ENCODE measurements at places on chromosomes 2 and 18.
A peak's percentile ranks its signal among the peaks of the same experiment; 100 is the strongest.

GRCh38 chr2:217471319-217471718 is 531.5 kb downstream of the TNS1 start:
- DNase-seq: no peak

DNA sequence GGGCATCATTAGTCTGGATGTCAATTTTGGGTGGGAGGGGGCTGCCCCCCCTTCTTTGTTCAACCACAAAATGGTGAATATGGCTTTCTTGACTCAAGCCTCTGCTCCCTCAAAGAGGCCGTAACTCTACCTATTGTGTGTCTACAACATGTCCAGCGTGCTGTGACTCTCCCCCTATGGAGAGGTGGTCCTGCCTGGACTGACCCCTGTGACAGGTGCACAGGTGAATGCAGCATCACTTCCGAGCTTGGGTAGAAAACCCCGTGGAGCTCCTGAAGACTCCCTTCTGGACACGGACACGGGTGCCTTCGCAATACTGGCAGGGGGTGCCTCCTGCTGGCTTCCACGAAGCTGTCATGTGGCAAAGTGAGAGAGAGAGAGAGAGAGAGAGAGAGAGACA is 397.8 kb downstream of the GALR1 start:
- no peak for DNase-seq

- peak; percentile 16 for DNase-seq
Measured at GRCh38 chr18:5238371-5238976, 41.4 kb upstream of the AKAIN1 start.

- no peak for DNase-seq
Measured at GRCh38 chr18:43876286-43876685, 599.0 kb upstream of the SYT4 start.

DNA sequence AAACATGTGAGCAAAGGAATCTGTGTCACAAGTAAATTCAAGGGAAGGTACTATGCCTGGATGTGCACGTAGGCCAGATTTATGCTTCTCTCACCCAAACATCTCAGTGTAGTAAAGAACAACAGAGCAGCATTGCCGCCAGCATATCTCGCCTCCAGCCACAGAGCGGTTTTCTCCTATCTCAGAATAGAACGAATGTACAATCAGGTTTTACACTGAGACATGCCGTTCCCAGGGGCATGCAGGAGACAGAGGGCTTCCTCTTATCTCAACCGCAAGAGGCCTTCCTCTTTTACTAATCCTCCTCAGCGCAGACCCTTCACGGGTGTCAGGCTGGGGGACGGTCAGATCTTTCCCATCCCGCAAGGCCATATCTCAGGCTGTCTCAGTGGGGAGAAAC is 175.3 kb downstream of the RPIA start:
- DNase-seq: no peak

DNA sequence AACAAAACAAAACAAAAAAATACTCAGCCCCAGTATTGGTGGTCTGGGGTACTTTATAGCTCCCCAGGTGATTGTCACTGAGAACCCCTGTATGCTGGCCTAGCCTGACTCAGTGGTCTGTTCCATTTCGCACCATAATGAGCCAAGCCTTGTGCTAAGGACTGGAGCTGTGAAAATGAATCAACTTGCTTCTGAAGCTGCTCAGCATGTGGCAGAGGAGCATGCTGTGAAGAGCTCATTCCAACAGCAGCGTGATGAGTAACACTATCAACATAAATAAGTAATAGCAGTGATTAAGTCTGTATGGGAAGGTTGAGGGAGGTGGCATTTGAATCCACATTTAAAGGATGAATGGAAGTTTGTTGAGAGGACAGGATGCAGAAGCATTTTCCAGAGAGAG is 67.2 kb upstream of the ATL2 start:
- DNase-seq: no peak

GRCh38 chr2:98868548-98869271 is 67.3 kb downstream of the CRACDL start:
- no peak for DNase-seq

- no peak for DNase-seq
Measured at GRCh38 chr18:3360211-3360610, 89.8 kb upstream of the TGIF1 start.

DNA sequence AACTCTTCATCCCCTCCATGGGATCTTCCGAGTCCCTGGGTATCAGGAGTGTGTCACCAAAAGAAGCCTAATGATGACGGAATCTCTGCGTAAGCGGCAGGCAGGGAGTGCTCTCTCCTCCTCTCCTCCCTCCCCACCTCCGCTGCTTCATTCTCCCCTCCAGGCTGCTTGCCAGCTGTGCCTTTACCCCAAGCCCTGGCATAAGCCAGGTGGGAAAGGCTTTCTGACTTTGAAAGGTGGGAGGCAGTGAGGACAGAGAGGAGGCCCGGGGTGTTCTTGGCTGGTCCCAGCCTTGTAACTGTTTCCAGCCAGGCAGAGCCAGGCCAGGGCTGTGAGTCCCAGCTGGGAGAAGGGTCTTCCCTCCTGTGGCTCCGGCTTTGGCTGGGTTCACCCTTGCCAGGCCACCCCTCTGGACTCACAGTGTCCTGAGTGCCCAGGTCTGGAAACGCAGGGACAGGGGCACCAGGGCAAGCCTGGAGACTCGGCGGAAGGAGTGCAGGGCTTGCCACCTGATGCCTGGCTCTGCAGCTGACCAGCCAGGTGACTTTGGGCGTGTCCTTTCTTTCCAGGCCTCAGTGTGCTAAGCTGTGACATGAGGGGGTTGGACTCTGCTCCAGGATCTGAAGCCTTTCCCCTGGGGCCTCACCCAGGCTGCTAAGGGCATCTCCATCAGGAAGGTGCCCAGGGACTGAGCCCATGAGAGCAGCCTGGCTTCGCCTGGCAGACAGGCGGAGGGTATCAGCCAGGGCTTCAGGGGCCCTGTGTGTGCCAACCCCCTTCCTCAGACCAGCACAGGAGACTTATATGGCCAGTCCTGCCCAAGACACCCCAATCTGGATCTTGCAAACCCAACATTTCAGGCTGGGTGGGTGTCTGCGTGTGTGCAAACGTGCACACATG is 32.7 kb upstream of the HPCAL1 start:
- no peak for DNase-seq

DNA sequence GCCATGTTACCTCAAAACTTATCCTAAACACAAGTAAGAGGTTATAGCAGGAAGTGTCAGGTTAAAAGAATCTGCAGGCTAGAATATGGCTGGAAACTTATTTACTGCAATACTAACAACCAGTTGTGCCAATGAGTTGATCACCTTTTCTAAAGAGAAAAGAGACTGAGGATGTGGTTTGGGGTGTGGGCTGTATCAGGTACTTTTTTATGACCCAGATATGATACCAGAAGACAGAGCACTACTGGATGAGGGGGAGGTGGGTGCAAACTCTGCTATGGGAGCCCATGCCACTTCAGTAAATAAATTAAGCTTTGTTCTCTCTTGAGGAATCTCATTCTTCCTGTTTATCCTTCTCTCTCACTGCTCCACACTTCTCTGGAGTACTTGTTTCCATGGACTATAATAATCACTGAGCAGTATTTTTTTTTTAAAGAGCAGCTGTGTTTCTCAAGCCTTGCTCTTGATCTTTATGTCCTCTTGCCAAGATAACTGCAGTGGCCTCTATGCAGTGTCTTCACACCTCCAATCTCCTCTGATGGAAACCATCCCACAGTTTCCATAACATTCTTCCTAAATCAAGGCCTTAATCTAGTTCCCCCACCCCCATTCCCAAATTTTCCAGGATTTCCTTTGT is 51.2 kb upstream of the NOSTRIN start:
- no peak for DNase-seq

- no peak for DNase-seq
Measured at GRCh38 chr2:237097911-237098702, 12.4 kb downstream of the COPS8 start.

GRCh38 chr2:38498045-38498481 is 104.7 kb downstream of the HNRNPLL start:
- DNase-seq: no peak

- no peak for DNase-seq
Measured at GRCh38 chr18:42520138-42520537, 565.1 kb downstream of the PIK3C3 start.

DNA sequence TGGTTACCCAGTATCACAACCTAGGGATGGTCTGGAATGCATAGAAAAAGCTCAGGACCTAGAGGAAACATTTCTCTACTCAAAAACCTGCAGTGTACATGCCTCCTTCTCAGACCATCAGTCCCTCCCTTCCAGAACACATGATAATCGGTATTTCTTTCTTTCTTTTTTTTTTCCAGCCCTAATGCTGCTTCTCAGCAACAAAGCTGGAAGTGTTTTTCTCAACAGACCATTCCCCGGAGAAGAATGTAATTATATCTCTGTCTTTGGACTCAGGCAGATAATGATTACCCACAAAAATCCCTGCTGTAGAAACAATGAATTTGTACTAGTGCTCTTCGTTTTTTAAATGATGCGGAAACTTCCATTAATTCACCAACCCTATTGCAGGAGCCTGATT is 44.1 kb upstream of the NDUFV2 start:
- no peak for DNase-seq

- DNase-seq: no peak
Measured at GRCh38 chr2:135256531-135257260, 204.6 kb downstream of the RAB3GAP1 start.

DNA sequence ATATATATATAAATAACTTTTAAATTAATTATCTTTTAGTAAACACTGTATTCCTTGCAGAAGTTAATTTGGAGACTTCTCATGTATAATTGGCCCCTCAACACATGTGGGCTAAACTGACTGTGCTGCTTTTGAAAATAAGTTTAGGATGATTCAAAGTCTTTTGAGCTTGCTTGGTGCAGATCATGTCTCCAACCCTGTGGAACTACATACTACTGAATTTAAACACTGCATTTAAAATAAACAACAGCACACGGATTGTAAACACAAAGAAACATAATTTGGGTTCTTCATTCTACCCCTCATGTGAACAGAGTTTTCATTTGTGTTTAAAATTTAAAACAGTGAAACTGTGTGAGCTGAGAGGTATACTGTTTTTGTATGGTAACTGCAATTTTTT is 167.7 kb downstream of the DDX1 start:
- DNase-seq: no peak

- no peak for DNase-seq
Measured at GRCh38 chr2:147927053-147927588, 82.3 kb downstream of the ACVR2A start.

GRCh38 chr2:219387306-219388120 is at the start of gene DNPEP:
DNPEP (minus strand) TSS chr2:219387912; CDS start chr2:219387794, 118 bp downstream.
- DNase-seq: peak; percentile 96

- DNase-seq: no peak
Measured at GRCh38 chr18:8957731-8958130, 144.8 kb upstream of the NDUFV2 start.

DNA sequence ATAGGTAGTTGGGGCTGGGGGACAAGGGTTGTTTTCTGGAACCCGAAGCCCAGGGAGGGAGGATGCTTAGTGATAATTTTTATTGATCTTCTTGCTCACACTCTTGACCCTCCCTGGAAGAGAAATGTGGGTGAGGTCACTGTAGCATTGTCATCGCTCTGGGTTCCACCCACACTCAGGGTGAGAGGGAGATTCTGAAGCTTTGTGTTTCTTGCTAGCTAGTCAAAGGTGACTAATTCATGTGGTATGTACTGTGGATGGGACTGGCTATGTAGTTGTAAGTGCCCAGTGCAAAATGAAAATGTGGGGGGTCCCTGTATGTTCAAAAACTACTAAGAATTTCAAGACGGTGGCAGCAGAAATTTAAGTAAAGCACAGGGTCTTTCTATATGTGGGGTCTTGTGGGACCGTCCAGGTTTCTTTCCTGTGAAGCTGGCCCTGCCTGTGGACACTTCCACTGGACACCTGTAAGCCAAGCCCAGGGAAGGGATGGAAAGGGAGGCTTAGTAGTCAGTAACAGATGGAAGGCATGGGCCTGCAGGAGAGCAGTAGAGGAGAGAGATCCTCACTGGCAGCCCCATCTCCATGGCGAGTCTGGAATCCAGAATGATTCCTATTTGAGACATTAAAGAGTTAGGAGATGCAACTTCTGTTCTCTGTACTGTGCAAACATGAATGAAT is 35.0 kb downstream of the TSN start:
- no peak for DNase-seq

GRCh38 chr2:60280238-60280637 is 273.2 kb downstream of the BCL11A start:
- DNase-seq: no peak

GRCh38 chr18:9454061-9454703 is 21.1 kb upstream of the RALBP1 start:
- DNase-seq: no peak

DNA sequence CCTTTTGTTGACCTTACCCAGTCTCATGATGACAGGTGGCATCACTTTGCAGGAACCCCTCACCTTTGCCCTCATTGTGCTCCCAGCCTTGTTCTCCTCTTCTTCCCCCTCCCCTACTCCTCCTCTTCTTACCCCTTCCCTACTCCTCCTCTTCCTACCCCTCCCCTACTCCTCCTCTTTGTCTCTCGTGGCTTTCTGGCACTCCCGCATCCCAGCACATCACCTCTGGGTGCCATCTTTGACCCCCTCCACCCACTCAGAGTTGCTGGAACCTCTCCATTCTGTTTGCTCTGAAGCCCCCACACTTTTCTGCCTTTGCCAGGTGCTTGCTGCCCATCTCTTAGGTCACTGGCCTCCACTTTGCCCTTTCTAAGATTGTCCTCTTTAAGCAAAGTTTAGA is 17.1 kb downstream of the UBE2F start:
- DNase-seq: no peak

DNA sequence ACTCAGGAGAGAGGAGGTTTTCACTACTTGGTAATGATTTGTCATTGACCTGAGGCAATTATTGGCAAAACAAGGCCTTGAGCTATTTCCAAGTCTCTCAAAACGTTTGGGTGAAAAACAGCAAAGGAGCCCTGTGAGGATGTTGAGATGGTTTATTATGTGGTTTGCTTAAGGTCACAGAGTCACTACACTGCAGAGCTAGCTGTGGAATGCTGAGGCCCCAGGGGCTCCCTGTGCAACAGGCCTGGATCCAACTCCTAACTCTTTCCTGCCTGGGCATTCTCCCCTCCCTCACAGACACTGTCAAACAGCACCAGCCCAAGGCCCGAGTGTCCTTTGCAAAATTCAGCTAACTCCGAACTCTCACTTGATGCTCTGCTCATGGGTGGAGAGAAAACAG is 754.6 kb upstream of the SOX11 start:
- DNase-seq: no peak

DNA sequence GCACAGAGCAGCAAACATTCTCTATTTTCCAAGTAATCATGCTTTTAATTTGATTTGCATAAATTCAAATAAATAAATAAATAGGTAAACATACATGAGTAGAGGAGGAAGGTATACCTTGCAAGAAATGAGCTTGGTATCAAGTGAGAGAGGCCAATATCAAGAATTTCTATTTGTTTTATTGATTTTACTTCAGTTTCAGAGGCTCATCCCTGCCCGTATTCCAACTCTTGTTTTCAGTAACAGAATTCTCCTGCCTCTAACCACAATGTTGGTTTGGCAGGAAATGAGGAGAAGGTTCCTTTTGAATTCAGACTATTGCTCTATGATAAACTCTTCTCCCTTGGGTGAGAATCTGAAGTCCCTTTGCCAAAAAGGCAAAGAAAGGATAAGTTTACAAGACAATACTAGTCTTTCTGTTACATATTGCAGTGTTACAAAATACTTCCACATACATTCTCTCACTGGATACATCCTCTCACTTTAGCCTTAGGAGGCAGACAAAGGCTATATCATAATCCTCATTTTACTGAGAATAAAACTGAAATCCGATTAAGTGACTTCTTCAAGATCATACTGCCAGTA is 68.3 kb upstream of the ZNF397 start:
- DNase-seq: no peak

Measured in stimulated activated CD8-positive, alpha-beta memory T cell treated with anti-CD3 and anti-CD28 coated beads, Interleukin-15, amount 100 ng/mL, for 24 hours (primary cell).